ENCODE measurements at places on chromosomes 7 and 10.

- no peak for DNase-seq
Measured at GRCh38 chr7:38102507-38102906, 75.5 kb upstream of the STARD3NL start.

DNA sequence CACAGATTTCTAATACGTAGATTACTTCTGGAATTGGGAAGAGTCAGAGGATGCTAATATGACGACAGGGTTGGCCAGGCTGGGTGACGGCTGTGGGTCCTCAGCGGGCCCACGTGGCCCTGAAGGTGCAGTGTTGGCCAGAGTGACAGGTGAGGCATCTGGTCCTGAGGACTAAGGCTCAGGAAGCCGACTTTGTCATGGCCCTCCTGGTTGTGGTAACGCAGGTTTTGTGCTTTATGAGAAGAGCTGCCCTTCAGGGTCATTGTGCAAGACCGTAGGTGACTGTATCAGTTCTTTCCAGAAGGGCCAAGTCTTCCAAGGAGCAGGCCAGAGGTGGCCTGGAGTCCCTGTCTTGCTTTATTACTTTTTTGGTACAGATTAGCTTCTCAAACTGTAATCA is 2.5 kb downstream of the EIF3B start:
- no peak for DNase-seq

- DNase-seq = no peak
Measured at GRCh38 chr10:48227213-48227612, 47.3 kb downstream of the FRMPD2 start.

- DNase-seq = no peak
Measured at GRCh38 chr7:108046952-108047506, 44.1 kb upstream of the LAMB1 start.

DNA sequence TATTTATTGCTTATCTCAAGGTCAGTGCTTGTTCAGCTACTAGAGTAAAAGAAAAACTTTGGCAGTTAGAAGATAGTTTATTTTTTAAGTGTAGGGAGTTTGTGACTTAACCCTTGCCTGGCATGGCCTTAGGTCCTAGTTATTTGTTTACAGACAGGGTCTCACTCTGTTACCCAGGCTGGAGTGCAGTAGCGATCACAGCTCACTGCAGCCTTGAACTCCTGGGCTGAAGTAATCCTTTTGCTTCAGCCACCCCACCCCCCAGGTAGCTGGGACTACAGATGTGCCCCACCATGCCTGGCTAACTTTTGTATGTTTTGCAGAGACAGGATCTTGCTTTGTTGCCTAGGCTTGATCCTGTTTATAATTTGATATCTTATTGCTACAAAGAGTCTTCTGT is 4.2 kb downstream of the ANLN start:
- DNase-seq = no peak

Measured in nucleus accumbens (tissue), 56 donors.